ENCODE measurements at places on chromosomes 1 and 21. TPM values are rescaled to one million over a fixed set of nuclear protein-coding genes. Genes with fewer than 3 reads are reported as not detected.

Gene HAO2
- polyA plus RNA-seq = not detected

Gene OLFML3
- polyA plus RNA-seq = 251 TPM

Gene NR1I3
- 0.51 TPM for polyA plus RNA-seq

Gene GSTM3
- polyA plus RNA-seq = 137 TPM

Gene GJC2
- 2.2 TPM for polyA plus RNA-seq

Gene LHX4
- polyA plus RNA-seq = 4.1 TPM

Gene CCDC17
- 2.7 TPM for polyA plus RNA-seq

All from right lung (tissue), 10 donors.